ENCODE measurements at places on chromosomes 6 and 20.
A peak's percentile ranks its signal among the peaks of the same experiment; 100 is the strongest.

- DNase-seq: no peak
These were observed 402.1 kb downstream of the ARHGAP18 start for GRCh38 chr6:129307845-129308244.

DNA sequence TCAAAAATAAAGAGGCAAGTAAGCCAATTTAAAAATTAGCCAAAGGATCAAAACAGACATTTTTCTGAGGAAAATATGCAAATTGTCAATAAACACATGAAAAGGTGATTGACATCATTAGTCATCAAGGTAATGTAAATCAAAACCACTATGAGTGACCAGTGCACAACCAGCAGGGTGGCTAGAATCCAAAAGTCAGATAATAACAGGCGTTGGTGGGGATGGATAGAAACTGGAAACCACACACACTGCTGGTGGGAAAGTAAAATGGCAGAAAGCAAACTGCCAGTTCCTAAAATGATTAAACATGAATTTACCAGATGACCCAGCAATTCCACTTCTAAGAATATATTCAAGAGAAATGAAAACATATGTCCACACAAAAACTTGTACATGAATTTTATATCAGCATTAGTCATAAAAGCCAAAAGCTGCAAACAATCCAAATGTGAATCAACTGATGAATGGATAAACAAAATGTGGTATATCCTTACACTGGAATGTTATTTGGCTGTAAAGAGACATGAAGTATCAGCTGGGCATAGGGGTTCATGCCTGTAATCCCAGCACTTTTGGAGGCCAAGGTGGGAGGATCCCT is 74.8 kb upstream of the MBOAT1 start:
- DNase-seq: no peak

GRCh38 chr6:131460614-131461000 is 112.4 kb upstream of the ARG1 start:
- no peak for DNase-seq

GRCh38 chr6:154314084-154314483 is 42.5 kb downstream of the IPCEF1 start:
- no peak for DNase-seq

- DNase-seq: no peak
These were observed 15.8 kb downstream of the GJA1 start for GRCh38 chr6:121451250-121451649.

DNA sequence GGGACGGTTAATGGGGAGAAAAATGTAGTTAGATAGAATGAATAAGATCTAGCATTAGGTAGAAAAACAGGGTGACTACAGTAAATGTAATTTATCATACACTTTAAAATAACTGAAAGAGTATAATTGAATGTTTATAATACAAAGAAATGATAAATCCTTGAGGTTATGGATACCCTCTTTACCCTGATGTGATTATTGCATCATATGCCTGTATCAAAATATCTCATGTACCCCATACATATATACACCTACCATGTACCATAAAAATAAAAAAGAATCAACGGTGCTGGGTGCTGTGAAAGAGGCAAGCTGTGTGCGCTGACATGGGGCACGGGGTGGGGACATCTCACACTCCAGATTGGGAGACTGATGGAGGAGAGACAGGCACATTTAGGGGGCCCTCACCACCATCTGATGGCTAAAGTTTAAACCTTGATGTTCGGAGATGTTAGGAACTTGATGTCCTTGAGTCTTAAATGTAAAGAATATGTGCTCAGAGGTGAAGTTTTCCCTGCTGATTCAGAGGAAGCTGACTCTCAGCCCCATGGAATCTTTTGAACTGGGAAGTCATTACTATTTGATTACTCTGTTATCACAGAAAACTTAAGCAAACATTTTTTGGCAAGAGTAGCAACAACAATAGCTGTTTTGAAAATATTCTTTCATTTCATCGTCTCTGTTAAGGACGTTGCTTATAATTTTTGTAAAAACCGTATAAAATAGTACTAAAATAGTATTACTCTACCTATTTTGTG is 26.4 kb upstream of the RFPL4B start:
- no peak for DNase-seq

DNA sequence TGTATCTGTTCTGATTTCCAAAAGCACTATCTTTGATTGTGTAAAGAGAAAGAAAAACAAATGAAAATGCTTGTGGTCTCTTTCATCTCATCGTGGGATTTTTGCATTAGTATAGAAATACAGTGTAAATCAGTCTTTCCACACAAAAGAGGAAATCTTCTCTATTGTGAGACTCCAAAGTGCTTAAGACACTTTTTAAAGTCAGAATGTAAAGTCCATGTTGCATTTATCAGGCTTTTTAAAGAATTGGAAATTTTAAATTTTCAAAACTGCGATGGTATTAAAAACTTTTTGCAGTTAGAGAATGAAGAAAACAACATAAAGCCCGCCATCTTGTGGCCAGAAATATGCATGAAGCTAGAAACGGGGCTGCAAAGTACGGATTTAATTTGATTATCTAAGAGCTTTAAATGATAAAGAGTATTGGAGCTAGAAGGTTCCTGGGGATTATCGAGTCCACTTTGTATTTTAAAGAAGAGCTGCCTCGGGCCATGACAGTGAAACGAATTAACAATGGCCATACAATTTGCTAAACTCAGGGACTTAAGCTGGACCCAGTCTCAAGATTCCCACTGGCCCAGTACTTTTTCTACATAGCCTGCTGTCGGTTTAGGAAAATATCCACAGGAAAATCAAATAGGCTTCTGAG is 339.6 kb downstream of the ARHGAP18 start:
- peak; percentile 42 for DNase-seq

GRCh38 chr6:90088009-90088408 is 193.7 kb downstream of the GJA10 start:
- no peak for DNase-seq

GRCh38 chr6:143290206-143290605 is 160.3 kb downstream of the ADAT2 start:
- DNase-seq: no peak

DNA sequence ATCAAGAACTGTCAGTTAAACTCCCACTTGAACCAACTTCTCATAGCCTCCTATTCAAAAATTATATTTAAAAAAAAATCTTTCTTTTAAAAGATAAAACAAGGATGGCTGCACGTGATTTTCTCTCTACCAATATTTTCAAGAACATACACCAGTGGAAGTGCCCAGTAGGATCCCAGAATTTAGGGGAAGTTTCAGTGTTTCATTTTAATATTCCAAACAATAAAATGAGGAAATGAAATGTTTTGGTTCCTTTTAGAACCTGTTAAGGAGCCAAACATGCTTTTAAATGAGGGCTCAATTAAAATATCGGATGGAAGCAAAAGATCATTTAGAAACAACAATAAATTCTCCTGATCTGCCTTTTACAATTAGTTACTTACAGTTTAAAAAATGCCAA is 26.4 kb upstream of the PRELID3B start:
- no peak for DNase-seq

DNA sequence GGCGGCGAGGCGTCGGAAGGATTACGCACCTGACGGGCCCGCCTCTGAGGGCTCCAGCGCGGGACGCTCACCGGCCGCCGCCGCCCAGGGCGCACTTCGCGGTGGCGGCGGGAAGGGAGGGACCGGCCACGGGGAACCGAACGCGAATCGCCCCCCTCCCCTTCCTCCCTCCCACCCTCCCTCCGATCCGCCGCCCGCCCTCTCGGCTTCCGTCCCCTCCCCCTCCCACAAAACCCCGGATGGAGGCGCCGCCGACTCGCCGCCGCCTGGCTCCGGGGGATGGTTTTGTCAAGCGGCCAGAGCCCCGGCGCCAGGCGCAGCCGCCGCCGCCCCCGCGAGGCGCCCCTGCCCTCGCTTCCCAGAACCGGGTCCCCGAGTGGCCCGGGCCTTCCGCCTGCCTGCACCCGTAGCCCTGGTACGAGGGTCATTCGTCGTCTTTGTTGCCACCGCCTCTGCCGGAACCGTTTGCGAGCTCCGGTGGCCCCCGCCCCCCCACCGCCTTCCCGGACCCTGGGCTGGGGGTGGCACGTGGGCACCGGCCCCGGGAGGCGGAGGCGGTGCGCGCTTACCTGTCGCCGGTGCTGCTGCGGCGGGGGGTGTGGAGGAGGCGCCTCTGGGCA is 398 bp downstream of the ZBTB2 start:
- DNase-seq: peak; percentile 79

DNA sequence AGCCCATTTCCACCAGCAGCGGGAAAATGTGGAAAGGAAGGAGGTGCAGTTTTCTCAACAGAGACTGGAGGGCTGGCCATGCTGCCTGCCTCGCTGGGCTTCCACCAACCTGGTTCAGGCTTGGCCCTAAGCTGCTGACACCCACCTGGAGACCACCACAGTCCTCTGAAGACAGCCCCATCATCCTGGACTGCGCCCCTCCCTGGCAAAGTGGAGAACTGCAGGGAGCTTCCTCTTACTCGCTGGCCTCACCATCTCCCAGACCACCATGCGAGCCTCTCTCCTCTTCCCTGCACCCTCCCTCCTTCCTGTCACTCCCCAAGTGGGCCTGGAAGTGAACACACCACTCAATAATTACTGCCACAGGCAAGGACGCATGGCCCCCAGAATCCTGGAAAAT is 71.5 kb downstream of the PSMG4 start:
- no peak for DNase-seq

DNA sequence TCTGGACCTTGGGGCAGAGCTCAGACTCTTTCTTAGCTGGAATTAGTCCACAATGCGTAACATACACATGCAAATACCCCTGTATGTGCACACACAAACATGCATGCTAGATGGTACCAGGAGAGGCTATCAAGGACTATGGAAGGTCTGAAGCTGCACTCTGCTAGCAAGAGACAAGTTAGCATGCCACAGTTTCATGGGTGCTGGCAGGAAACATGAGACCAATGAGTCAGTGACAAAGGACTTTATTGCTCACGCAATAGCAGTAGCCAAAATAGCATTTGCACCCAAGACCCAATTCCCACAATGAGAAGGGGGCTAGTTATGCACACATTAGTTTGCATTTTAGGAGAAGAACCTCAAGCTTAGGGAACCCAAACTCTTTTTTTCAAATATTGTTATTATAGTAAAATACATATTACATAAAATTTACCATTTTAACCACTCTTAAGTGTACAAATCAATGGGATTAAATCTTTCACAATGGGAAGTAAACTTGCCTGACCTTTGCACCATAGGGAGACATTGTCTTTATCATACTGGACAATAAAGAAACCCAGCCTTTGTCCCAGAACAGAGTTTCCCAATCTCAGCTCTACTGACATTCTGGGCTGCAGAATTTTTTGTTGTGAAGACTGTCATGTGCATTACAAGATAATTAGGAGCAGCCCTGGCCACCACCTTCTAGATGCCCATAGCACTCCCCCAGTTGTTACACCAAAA is 69.1 kb downstream of the NRSN1 start:
- DNase-seq: no peak

- no peak for DNase-seq
These were observed 12.5 kb downstream of the ZNF391 start for GRCh38 chr6:27400877-27401642.

- no peak for DNase-seq
These were observed 5.1 kb downstream of the LZTS3 start for GRCh38 chr20:3168079-3168828.

DNA sequence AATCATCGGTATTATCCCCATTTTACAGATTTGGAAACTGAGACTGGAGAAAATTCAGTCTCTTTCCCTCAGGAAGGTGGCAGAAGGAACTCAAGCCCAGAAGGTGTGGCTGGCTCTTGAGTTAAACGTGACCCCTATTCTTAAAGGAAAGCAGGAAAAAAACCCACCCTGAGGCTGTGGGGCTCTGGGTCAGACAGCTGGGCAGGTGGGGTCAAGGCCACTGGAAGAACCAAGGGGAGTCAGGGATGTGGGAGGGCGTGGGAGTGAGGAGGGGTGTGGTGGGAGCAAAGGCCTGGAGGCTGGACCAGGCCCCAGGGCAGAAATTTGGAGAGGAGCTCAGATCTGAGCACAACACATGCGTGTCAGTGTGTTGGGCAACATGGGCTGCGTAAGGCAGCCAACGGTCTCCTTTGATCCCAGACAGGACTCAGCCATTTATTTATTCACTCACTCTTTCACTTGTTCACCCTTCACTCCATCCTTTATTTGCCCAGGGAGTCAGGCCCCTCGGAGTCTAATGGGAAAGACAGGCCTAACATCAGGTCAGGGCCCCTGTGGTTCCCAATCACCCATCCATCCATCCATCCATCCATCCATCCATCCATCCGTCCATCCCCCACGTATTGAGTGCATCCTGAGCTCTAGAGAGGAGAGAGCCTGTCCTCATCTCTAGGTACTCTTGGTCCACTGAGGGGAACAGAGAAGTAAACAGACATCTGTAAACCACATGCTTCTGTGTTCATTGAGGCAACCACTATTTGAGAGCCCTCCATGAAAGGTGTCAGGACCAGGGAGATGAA is 165.0 kb downstream of the VEGFA start:
- no peak for DNase-seq

DNA sequence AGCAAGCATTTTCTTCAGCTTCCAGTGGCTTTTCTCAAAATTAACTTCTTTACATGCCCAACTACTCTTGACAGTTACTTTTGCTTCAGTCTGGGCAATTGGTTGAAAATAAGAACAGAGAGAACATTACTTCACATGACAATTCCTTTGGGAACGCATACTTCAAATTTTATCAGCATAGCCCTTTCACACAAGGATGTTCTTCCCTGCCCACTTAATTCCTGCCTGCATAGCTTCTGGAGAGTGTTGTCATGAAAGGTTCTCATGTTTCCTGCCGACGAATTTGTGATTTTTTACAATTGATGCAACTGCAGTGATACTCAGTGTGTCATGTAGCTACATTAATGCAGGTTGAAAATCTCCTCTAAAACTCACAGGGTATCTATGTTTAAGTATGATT is 22.0 kb upstream of the SNRNP48 start:
- no peak for DNase-seq

DNA sequence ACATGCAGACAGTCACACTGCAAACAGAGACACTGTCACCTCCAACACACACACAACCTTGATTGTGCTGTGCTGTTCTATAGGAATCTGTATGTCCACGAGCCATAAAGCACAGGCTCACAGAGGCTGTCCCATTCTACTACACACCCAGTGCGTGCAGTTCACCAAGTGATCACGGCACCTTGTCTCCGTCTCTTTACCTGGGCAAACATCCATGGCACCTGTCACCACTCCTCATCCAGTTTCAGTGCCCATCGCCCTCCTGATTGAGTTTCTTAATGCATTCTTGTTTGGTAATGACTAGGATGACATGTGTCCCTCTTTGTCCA is 65.8 kb upstream of the STMND1 start:
- no peak for DNase-seq

DNA sequence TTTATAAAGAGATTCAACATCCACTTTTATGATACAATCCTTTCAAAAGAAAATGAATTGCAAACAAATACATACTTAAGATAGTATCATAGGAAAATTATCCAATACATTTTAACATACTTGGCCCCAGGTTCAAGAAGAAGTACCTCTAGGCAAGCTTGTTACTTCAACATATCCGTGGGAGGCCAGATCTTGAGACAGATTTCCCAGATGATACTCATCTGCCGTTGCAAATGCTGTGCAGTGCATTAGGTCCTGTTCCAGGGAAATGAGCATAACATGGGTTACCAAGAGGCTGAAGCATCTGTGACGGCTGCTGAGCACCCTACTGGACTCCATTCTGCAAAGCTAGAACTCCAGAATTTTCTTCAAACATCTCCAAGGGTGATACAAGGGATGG is 15.6 kb downstream of the RMND1 start:
- no peak for DNase-seq
